Aorta (tissue), 5 donors: ENCODE measurements at places on chromosomes 3 and 15.

DNA sequence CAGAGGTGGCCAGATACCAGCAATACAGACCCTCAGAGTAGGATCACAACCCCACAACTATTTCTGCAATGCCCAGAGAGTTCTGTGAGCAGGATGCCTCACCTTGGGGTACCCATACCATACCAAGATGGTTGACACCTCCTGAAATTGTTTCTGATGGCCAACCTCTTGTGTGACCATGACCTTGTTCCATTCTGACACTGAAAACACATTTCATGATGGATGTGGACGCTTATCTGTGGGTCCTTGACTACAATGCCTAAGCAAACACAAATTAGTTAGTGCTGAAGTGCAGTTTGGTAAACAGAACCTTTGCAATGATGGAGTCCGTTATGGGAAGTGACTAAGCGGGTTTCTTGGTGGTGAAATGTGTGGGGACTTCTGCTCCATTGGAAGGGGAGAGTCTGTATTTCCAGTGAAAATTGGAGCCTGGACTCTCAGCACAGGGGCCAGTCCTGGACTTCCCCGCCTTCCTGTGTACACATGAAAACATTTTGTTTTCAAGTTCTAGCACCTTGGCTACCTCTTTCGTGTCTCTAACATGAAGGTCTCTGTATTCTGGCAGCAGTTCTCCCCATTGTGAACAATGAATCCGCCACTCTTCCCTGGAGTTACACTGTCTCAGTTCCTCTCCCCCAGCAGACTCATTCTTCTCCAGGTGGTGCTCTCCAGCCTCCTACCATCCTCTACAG, 106.2 kb downstream of the XXYLT1 start:
- no peak for DNase-seq

DNA sequence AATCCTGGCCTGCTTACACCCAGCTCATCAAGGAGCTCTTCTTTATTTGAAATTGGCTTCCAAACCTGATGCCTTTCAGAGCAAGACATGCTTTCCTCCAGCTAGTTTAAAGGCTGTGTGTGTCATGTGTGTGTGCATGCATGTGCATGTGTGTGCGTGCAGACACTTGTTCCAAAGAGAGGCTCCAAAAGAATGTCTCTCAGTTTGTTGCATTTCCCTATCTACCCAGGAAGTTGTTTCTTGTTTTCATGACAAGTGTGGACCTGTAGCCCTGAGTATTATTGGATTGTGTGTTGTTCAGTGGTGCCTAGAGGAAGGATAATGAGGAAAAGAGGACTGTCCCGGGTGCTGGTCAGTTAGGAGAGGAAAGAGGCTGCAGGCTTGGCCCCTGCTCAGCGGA, 240.0 kb downstream of the THSD4 start:
- no peak for DNase-seq

GRCh38 chr3:125381314-125381713, 6.2 kb upstream of the ZNF148 start:
- no peak for DNase-seq

DNA sequence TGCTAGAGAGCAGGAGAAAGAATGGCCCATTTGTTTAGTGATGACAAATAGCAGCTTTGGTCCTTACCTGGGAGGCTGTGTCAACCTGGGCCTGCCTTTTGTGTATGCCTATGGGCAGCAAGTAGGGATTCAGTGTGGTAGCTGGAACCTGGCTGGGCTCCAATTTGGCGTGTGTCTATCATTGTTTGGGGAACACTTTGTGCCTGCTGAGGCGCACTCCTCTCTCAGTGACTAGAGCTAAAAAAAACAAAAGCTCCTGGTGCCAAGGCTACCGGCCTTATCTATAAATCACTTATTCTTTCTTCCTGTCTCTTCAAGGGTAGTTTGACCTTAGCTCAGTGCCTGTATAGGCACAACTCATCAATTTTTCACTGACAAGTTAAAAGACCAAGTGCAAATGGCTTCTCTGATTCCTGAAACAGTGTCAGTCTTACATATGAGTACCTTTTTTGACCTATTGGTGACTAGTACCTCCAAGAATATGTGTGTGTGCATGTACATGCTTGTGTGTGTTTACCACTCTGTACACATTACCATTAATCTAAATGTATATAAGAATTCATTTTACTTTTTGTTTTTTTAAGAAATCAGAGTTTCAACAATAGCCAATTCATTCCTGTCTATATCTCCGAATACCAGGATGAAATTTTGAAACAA, 54.6 kb downstream of the GMNC start:
- no peak for DNase-seq

GRCh38 chr3:38702231-38702630, 52.7 kb upstream of the SCN5A start:
- DNase-seq = no peak

GRCh38 chr3:68996356-68996995, 17.0 kb downstream of the EOGT start:
- DNase-seq = no peak

DNA sequence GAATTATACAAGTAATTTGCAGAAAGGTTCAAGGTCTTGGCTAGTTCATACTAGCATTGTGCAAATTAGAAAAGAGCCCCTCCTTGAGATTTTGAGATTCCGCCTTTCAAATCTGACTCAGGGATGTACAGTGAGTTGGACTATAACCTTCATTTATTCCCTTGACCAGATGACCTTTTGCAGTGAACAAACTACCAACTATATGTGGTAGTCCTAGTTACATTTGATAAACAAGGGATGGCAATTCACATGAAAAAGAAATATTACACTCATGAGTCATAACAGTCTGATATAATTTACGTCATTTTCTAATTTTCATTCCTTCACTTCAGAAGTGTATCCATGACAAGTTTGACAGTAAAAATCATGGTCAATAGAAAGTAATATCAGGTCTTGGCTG, 860.4 kb downstream of the ROBO1 start:
- DNase-seq = no peak

GRCh38 chr3:97575742-97576141, 188.8 kb upstream of the ARL6 start:
- no peak for DNase-seq

GRCh38 chr3:31237887-31238286, 294.8 kb upstream of the STT3B start:
- no peak for DNase-seq

DNA sequence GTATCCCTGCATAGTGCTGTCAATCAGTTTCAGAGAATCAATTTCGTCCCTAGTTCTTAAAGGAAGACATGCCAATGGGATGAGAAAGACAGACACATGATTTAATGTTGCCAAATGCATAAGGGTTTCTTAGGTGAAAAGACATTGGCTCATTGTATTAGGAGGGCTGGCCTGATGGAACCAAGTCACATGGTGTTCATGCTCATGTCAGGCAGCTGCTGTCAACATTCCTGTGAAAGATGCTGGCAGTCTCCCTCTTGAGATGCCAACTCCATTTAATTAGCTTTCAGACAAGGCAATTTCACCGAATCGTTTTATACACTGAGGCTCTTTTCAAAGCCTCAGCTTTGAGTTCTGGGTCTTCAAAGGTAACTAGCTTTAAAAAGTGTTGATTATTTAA, 16.1 kb upstream of the IL1RAP start:
- DNase-seq = no peak

DNA sequence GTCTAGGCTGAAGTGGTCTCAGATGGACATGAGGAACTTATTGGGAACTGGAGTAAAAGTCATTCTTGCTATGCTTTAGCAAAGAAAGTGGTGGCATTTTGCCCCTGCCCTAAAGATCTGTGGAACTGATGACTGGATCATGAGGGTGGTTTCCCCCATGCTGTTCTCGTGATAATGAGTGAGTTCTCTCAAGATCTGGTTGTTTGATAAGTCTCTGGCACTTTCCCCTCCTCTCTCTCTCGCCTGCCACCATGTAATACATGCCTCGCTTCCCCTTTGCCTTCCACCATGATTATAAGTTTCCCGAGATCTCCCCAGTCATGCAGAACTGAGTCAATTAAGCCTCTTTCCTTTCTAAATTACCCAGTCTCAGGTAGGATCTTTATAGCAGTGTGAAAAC, 11.5 kb upstream of the MLF1 start:
- no peak for DNase-seq
